Type B pancreatic cell (in vitro differentiated cells): ENCODE measurements at places on chromosomes 13 and 19.

DNA sequence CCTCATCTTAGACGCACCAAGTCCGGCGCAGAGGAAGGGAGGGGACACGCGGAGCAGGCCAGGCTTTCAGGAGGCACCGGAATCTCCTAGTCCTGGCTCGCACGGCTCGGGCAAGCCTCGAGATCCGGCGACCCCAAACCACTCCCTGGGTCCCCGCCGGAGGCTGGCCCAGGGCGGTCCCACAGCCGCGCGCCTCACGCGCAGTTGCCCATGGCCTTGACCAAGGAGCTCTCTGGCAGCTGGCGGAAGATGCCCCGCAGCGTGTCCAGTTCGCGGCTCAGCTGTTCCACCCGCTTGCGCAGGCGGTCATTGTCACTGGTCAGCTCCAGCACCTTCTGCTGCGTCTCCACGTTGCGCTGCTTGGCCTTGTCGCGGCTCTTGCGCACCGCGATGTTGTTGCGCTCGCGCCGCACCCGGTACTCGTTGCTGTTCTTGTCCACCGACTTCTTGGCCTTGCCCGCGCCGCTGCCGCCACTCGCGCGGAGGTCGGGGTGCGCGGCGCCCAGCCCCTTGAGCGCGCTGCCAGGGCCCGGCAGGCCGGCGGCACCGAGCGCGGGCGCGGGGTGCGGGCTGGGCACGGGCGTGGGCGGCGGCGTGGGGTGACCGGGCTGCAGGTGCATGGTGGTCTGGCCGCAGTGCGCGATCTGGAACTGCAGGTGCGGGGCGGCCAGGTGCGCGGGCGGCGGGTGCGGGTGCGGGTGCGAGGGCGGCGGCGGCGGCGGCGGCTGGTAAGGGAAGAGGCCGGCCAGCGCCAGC, 1.0 kb downstream of the CEBPA start:
- no peak for DNase-seq

GRCh38 chr19:45508417-45508860, 1.2 kb downstream of the VASP start:
- no peak for DNase-seq

GRCh38 chr19:33005440-33005839, 33.4 kb downstream of the FAAP24 start:
- DNase-seq = no peak

GRCh38 chr13:30112602-30113435, 194.5 kb downstream of the KATNAL1 start:
- peak; percentile 87 for DNase-seq

DNA sequence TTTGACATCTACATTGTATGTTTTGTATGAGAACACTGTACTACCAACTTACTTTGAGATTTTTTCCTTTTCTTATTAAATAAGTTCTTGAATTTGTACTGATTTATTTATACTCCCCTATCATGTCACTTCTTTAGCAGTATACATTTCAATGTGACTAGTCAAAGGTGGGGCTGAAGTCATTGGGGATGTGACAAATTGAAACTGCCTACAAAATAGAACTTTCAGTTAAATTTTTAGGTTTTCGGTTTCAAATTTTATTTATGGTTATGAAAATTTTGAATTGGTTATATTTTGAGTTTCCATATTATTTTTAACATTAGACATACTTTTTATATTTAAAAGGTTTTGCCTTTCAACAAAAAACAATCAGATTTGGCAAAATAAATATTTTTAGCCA, 221.6 kb downstream of the NBEA start:
- no peak for DNase-seq

- DNase-seq = no peak
Observed at GRCh38 chr13:43546251-43546650, 240.5 kb downstream of the ENOX1 start.

DNA sequence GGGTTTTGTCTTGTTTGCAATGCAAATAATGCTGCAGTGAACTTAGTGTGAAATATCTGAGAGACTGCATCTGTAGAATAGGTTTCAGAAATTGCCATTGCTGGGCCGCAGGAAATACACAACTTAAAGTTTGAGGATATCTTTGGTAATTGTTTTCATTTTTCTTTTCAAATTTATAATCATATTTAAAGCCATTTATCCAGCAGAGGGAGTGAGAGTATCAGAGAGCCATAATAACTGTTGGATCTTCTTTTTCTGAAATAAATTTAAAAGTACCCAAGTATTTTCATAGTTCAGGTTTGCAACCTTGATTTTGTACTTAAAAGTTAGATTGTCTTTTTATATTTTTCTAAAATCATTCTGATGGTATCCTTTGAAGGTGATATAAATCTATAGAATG, 99.4 kb downstream of the ZMYM2 start:
- no peak for DNase-seq

DNA sequence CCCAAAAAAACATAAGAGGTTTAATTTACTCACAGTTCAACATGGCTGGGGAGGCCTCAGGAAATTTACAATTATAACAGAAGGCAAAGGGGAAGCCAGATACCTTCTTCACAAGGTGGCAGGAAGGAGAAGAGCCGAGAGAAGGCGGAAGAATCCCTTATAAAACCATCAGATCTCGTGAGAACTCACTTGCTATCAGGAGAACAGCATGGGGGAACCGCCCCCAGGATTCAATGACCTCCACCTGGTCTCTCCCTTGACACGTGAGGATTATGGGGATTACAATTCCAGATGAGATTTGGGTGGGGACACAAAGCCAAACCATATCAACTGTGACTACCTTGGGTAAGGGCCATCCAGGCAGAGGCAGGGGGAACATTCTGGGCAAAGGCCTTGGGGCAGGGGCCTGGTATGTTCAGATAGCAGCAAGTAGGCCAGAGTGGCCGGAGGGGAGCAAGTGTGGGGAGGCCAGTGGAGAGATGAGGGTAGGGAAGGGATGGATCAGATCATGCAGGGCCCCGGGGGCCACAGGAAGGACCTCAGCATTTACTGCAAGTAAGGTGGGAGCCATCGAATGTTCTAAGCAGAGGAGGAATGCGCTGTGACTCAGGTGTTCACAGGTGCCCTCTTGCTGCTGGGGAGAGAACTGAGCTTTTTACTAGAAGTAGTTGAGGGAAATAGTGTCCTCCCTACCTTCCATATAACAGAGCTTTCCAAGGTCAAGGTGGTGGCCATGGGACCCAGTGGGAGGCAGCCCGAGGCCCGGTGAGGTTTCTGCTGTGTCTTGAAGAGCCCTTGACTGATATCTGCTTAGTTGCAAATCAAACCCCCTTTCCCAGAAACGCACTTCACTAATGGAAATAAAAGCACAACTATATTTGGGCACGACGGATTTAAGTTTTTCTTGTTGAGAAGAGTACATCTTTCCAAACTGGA, 18.0 kb downstream of the RAB3D start:
- no peak for DNase-seq

DNA sequence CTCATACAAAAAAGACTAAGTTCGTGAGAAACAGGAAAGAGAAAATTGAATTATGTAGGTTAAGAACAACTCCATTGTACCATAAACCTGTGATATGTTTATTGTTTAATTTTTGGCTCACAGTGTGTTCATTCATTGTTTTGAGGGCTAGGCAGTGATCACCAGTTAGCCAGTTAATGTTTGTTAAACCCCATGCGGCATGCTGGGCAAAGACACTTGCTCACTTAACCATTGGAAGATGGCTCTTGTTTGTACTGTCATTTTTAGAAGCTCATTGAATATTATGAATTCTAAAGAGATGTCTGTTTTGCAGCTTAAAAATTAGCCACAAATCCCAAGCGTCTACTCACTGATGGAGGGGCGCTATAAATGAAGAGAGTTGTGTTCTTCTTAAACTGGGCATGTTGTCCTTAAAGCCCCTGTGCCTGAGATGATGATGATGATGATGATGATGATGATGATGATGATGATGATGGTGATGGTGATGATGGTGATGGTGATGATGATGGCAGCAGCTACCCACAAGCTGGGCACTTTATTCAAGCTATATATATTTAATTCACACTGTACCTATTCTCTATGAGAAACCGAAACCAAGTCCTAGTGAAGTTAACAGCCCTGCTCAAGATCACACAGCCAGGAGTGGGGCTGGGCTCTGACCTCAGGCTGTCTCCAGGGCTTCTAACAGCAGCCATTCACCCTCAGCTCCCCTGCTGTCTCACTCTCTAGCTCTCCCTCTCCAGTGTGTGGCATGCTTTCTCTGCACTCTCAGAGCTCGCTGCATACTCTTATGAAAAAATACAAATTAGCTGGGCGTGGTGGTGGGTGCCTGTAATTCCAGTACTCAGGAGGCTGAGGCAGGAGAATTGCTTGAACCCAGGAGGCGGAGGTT, 169.1 kb downstream of the SHISA2 start:
- DNase-seq = no peak

- DNase-seq = no peak
Observed at GRCh38 chr13:105202354-105202753, 1333.1 kb downstream of the EFNB2 start.
